ENCODE measurements at places on chromosomes 5 and 9. TPM values are rescaled to one million over a fixed set of nuclear protein-coding genes. Genes with fewer than 3 reads are reported as not detected.

DNA sequence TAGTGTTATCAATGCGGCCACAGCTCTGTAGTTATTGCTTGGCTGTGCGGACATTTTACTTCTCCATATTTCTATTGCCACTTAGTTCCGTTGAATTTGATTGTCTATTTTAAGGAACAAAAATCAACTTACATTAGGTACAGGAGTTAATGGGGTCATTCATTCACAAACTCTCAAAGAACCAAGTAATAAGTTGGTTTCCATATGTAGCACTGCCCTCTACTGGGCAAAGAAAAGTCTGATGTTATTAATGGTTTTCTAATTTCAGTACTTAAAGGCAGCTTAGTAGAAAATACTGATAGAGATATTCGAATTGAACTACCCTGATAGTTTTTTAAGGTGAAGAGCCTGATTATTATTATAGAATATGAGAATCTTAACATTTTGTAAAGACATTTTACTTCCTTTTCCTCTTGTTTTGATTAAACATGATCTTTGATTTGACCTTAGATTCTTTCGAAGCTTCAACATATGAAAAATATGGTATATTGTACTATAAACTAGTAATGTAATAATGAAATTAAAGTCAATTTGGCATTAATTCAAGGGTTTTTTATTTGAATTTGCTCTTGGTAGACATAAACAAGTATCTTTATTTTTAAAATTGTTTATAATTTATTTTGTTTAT lies 119.5 kb upstream of the CTNND2 start:
- no peak for DNase-seq

DNA sequence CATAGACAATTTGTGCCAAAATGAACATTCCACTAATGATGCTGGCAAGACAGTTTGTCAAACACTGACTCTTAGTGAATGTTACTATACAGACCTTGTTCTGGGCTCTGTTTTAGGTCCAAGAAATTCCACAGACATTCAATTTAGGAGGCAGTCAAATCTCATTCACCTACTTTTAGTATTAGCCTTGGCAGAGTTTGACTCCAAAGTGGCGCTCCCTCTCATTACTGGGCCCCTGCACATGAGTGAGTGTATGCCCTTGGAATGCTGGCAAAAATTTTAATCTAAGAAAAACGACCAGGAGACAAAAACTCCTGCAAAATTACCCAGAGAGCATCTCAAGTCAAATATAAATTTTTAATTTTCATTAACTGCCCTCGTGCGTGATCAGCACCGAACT lies 94.9 kb upstream of the SLC27A6 start:
- DNase-seq, result no peak

The SHISAL2B gene
- total RNA-seq, result not detected

The TMC1 gene
- total RNA-seq, result 0.28 TPM

The MARCOL gene
- total RNA-seq, result not detected
